Retina (tissue), 1 donor: ENCODE measurements at places on chromosomes 6 and 20.

DNA sequence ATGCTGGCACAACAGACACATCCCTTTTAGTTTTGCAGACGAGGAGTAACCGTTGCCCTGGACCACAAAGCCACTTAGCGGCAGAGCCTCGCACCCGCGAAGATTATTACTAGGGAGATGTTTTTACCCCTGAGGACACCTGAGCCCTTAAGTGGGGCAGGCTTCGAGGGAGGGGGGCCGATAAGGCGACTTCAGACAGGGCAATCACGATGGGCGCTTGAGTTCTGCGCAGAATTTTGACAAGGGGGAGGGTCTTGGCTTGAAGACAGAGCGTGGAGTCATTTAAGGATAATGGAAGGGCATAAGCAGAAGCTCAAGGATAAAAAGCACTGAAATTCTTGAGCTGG lies 650 bp upstream of the TTK start:
- no peak for DNase-seq

DNA sequence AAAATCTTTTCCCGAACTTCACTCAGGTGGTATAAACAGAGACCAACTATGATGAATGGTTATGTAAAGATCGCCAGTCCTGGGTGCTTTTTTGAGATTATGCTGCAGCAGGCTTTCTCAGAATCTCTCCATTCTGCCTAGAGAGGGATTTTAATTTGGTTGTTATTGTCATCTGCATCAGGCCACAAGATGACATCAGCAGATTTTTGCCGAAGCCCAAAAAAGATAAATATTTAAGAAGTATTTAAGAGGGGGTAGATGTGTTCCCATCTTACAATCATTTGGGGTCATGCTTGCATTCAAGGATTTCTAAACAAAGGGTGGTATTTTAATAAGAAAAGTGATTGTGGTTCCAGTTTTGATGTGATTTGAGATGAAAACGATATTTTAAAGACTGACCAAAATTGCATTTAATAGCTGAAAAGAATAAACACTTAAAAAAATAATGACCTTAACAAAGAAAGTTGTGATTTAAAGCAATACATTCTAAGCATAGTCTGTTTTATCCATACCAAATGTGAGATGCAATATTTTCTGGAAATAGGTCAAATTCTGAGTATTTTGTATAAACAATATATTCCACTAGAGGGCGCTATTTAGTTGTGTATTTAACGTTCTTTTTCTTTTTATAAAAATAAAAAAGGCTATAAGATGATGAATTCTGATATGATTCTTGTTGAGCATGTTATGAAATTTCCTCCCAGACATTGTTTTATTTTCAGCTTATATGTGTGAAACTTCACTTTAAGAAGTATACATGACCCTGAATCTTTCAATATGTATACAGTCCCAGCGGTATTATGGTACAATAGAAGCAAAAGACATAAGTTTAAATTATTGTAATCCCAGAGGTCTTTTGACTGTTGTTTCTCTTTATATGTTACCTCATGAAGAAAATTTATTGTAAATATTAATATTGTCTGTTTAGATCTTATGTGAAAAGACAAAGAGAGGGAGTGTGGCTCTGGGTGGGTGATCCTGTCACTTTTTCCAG lies 51.0 kb upstream of the ZFP64 start:
- DNase-seq = no peak

GRCh38 chr20:46362921-46363867 lies 43.2 kb downstream of the ELMO2 start:
- no peak for DNase-seq

DNA sequence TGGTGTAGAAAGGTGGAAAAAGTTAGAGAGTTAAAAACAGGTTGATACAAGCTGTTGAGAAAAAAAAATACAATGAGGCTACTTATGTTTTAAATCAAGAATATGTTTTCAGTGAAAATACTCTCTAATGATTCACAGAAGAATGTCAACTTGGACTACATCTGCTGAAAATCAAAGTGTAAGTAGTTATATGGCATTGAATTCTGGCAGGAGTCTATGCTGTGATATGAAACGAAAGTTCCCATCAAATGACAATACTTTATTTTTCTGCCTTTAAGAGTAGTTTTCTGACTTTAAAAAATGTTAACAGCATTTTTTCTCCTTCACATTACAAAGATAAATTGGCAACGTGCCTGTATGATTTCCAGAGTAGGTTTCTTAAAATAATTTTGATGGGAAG lies 158.3 kb downstream of the EYA4 start:
- no peak for DNase-seq

DNA sequence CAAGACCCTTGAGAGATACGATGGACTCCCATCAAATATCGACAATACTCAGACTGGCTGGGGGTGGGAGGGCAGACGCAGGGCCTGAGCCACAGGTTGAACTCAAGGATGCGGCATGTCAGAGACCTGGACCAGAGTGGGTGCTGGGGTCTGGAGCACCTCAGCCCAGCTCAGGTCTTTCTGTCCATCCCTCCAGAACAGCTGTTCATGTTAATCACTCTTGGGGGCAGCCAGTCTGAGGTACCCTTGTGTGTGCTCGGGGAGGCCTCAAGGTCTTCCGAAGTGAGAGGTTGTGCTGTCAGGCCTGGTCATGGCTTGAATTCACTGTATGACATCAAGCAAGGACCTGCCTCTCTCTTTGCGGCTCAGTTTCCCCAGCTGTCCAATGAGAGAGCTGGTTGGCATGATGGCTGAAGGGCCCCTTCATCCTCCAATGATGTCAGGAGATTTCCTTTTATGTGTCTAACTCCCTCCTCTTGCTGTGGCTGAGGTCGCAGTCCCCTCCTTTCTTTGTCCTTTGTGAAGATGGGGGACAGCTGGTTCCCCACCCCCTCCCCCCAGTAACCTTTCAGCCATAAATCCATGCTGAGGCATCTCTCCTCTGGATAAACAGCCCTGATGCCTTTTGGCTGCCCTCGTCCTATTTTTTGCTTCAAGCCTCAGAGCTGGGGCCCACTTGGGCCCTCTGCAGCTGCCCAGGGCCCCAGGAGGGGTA lies 15.3 kb downstream of the MYH7B start:
- no peak for DNase-seq

DNA sequence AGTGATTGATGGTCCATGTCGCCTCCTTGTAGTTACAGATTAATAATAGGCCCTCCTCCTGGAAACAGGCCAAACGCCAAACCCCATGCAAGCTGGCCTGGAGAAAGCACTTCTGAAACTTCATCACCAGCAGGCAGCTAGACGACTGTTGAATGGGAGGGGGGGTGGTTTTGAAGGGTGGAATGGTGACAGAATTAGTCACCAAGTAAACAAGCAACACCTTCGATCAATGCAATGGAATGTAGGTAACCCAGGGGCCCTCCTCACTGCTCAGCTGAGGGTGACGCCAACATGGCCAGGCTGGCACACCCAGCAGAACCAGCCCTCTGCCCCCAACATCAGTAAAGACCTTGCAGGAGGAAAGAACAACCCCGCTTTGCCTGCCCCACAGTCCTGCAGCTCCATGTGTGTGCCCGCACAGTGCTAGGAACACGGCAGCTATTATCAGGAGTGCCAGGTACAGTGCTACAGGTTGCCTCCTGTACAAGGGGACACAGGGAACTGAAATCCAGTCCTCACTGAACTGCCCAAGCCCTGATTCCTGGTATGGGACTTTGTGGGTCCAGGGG lies 2.7 kb downstream of the BCAS1 start:
- no peak for DNase-seq
